ENCODE measurements at places on chromosomes 2 and 18.

DNA sequence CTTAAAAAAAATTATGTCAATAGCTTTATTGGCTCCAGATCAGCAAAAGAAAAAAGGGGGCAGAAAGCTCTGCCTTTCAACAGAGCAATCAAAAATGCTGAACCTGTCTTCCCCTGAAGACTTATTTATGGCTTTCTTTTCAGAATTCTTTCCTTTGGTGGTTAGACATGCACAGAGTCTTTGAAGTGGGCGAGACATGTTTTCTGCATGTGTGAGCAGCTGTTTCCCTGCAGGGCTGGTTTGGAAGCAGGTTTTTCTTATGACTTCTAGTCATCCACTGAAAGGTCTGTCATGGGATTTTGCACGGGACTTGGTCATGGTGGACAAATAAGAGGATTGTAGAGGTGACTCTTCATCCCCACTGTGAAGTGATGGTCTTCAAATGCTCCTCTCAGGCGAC lies 160.3 kb downstream of the VAPA start:
- no peak for DNase-seq

DNA sequence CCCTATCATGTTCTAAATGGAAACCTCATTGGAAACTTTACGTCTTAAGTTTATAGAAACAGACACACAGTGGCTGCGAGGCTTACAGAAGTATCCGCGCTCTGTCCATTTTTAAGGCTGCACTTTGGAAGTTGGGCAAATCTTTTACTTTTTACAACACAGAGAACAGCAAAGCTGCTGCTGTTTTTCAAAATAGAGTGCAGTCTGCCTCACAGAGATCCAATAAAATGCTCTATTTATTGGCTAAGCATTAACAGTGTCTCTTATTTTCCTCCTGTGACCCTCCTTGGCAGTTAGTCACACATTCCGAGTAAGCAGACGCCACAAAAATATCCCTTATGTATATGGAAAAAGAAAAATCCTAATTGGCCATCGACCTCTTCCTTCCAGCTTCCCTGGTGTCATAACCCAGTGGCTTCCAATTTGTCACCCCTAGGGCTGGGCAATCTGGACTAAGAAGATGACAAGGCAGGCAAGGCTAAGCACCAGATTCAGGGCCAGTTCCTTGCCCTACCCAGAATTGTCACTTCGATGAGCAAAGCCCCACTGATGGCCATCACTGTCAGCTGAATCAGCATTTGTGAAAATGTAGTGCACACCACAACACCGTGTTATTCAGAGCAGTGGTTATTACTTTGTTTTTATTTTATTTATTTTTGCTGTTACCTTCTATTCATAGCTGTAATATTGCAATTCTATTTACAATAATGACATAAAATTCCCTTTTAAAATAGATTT lies 47.7 kb upstream of the MEIS1 start:
- no peak for DNase-seq

- no peak for DNase-seq
Observed at GRCh38 chr2:70895998-70896764, 39.5 kb upstream of the ATP6V1B1 start.

GRCh38 chr2:26487192-26487591 lies 9.3 kb upstream of the OTOF start:
- no peak for DNase-seq

GRCh38 chr2:9166579-9167377 lies 39.8 kb upstream of the ASAP2 start:
- DNase-seq, result no peak

DNA sequence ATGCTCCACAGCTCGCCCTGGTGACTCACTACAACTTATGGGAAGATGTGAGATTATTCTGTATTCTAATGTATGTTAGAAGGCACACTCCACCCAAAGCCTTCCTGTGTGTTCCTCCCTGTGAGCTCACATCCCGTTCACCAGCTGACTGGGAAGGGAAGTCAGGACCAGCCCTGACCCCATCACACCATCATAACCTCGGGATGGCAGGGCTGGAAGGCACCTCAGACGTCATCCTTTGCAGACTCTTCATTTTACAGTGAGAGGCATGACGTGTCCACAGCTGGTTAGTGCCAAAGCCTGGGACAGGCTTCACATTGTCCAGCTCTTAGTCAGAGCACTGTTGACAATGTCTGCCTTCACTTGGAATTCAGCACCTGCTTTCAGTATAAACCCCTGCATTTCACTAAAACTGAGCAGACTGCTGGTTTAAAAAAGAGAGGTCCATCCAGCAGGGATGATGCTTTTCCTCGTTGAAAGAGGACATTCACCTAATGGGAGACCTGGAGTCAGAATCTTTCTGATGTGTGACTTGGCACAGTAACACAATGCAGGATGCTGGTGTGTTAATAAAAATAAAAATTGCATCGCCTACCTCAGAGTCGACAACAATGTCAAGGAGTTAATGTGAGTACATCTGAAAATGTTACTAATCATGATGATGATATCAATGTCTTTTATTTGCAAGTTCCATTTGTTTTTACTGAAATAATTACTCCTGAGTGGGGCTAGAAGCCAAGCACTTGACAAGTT lies 418.0 kb upstream of the TNP1 start:
- no peak for DNase-seq

DNA sequence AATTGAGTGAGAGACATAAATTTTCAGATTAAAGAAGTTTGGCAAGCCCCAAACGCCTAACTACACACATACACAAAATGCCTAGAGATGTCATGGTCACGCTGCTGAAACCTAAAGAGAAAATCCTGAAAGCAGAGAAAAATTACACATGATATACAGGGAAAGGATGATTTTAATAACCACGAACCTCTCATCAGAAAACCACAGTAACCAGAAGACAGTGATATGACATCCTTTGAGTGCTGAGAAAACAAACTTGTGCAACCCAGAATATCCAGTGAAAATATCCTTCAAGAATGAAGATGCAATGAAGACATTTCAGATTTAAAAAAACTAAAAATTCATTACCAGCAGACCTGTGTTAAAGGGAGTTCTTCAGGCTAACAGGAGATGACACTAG lies 122.4 kb upstream of the LMAN1 start:
- no peak for DNase-seq

DNA sequence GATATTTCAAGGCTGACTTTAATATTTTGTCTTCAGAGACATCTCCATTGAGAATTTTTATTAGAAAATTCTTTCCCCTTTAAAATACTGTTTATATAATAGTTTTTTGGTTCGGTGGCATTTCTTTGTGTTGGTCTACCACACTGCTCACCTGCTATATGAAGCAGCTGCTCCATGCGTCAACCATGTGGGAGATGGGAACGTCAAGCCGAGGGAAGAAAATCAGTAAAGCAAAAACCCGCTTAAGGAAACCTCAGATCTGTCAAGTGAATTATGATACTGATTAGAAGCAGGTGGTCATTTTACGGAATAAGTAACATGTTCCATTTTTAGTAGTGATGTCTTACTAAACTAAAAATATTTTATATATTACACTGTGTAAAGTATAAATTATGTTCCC lies 5.6 kb upstream of the TMEM17 start:
- no peak for DNase-seq

DNA sequence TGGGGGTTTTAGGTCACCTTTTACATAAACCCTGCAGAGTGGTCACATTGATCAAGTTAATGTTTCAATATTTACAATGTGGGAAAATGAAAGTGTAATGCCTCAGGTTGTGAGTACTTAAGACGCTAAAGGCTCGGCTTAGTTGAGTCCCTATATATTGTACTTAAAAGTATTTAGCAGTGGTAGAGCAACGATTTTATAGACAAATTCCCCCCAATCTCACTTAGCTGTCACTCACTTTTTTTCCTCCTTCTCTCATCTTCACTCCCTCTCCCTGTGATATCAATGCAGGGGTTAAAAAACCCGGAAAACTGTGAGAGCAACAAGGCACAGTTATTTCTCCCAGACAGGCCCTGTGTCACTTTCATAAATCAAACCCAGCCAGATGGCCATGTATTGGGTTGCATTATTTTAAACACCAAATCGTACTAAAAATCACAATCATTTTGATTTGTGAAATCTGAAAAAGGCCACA lies 5.4 kb downstream of the POU3F3 start:
- DNase-seq, result no peak

DNA sequence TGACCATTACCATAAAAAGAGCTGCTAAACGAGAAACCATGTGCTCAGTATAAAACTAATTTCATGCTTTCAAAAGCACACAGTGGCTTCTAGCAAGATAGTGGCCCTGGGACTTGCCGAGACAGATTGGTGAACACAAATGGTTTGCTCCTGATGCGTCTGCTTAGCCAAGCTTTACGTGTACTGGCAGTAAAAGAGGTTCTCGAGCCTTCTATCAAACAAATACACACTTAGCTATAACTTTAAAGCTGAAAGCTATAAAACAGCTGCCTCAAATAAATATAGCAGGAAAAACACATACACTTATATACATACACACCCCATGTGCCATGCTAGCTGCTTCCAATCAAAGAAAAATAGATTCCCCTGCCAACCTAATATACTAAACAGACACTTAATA lies 117.0 kb downstream of the ZNF385B start:
- no peak for DNase-seq

GRCh38 chr2:98086491-98087446 lies at the start of gene VWA3B:
VWA3B (plus strand) TSS chr2:98087167; CDS start chr2:98093093, 5,926 bp downstream.
- DNase-seq, result peak; percentile 17

DNA sequence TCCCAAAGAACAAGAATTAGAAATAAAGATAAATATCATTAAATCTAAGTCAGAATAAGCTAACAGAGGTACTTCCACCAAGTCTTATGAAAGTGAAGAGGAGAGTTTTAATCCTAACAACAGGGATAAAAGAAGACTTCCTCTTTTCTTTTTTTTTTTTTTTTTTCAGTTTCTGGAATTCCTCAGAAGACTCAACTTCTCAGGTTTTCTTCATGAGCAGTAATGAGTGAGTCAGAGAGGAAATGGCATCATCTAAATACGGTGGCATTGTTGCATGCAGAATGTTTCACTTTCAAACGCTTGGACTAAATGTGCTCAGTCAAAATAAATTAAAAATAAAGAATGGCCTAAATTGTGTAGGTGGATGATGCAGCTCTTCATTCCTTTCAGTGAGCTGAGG lies 45.6 kb upstream of the ARHGAP15 start:
- DNase-seq, result no peak

DNA sequence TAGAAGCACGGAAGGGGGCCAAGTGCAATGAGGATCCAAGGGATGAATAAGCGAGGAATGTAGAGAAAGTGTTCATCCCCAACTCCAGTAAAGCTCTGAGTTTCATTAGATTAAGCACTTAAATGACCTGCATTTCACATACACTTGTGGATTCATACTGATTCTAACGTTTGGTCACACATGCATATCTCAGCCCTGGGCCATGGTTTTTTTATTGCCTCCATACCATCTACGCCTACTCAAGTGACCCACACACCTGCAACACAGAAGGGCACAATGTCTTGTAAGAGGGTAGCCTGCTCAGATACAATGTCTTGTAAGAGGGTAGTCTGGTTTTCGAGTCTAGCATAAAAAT lies 566 bp upstream of the MRPS5 start:
- DNase-seq, result no peak

DNA sequence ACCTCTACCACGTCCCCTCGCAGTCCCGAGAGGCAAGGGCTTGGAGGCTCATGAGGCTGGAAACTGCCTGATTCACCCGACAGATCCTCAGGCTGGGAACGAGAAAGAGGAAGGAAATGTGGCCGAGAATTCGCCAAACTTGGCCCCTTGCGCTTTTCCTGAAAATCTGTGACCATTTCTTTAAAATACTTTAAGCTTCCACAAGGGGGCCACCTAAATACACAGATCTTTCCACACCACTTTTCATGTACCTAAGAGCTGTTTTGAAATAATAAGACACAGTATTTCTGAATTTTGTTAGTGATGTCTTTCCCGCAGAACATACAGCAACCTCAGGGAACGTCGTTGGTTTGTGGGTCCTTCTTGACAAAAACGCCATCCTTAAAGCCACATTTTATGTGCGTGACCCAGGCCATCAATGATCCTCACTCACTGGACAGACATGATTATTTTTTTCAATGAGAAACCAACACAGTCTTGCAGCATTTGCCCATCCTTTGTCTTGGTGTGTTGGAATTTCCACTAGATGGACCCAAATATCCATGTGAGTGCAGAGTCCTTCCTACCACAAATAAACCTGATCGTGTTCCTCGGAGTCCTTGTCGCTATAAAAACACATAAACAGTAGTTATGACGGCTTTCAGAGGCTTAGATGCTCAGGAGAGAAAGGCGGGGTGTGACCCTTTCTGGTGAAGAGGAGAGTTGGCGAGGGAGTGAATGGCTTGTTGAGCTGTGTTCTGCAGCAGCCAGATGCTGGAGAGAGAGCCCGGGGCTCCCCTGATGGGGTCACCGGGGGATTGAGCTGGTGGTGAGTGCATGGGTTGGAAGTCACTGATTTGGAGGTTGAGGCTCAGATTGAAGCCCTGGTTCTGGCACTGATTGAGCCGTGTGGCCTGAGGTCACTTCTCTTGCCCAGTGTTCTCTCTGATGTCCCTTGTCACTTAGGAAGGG lies 25.0 kb downstream of the DCDC2C start:
- DNase-seq, result no peak

DNA sequence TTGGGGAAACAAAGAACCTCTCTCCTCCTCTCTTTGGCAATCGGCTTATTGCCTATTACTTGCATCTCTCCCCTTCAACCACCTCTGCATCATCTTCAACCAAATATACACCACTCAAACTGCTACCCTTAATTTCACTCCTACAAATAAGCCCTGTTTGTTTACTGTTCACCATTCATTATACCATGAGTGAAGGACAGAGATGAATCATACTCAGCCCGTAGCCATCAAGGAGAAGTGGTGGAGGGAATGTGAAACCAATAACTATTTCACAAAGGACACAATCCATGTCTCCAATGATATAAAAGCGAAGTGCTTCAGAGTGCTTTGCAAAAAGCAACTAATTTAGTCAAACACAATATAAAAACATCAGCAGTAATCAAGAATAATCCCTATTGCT lies 76.8 kb downstream of the CACNB4 start:
- no peak for DNase-seq

- no peak for DNase-seq
Observed at GRCh38 chr2:157903626-157904025, 27.5 kb upstream of the ACVR1 start.

DNA sequence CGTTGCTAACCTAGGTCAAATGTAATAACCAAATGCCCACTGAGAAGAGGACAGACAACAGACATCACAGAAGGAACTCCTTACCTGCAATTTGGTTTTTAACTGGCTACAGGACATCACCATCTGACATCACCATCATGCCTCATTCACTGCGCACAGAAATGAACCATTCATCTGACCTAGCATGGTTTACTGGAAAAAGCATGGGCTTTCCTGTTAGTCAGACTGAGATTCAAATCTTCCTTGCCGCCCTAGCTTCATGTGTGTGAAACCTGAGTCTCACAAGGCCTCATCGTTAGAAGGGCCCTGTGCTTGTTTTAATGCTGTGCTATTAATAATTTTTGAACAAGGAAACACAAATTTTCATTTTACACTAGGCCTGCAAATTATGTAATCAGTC lies 1.1 kb upstream of the HIBCH start:
- peak; percentile 20 for DNase-seq
